ENCODE measurements at places on chromosomes 11 and 22. TPM values are rescaled to one million over a fixed set of nuclear protein-coding genes. Genes with fewer than 3 reads are reported as not detected.

GRCh38 chr11:88655656-88656055 is 318.1 kb upstream of the CTSC start:
- DNase-seq: no peak

DNA sequence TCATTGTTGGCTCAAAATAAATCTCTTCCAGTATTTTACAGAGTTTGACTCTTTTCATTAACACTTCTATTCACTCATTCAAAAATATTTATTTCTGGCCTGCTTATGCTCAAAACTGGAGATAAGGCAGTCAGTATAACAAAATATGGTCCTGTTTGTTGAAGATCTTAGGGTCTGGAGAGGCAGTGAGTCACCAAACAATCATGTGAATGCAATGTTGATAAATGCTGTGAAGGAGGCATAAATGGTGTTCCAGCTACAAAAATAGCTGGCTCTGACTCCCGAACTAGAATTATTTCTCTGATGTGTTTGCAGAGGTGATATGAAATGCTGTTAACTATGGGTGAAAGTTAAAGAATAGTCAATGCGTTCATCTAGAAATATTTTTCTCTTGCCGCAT is 390.6 kb downstream of the AASDHPPT start:
- no peak for DNase-seq

DNA sequence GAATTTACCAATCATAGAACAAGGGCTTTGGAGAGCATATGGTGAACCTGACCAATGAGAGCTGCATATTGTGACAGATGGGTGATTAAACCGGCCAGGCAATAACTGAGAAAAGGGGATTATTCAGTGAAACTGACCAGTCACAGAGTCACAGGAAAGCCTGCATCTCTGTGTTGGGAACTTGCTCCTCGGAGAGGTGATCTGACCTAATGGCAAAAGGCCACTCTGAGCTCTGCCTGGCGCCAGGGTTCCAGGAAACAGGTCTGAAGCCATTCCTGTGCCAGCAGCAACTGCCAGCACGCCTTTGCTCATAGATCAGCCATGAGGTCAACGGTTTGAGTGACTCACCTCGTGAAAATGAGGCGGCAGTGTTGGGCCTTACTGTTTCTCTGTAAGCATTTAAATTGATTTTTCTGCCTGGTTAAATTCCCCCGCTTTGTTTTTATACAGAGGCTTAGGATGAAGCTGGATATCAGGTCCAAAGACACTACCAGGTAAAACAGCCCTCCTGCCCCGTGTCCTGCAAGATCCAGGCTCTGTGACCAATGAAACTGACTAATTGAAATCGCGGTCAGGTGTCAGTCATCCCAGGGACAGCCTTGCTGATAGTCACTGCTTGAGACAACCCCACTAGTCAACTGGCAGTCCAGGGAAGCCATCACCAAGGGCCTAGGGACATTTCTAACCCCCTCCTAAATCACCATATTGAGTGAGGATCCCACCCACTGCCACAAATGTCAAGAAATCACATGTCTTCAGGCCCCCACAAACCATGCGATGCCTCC is 35.8 kb upstream of the MYOD1 start:
- DNase-seq: no peak

Gene C22orf39
- 30.1 TPM for total RNA-seq

GRCh38 chr22:22935056-22935545 is 47.5 kb downstream of the IGLL5 start:
- DNase-seq: no peak

DNA sequence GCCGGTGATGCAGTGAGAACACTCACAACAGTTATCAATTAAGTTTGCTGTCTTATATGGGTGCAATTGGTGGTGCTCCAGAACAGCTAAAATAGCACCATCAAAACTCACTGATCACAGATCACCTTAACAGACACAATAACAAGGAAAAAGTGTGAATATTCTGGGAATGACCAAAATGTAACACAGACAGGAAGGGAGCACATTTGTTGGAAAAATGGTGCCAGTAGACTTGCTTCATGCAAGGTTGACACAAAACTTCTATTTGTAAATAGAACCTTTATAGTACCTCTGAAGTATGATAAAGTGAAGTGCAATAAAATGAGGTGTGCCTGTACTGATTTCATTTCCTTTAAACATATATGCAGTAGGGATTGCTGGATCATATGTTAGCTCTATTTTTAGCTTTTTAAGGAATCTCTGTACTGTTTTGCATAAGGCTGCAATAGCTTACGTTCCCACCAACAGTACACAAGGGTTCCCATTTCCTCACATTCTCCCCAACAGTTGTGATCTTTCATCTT is 56.7 kb upstream of the GLYATL1B start:
- DNase-seq: no peak

- no peak for DNase-seq
Observed at GRCh38 chr11:61754534-61755482, 2.4 kb downstream of the MYRF start.

Gene PLEKHB1
- 0.78 TPM for total RNA-seq

- no peak for DNase-seq
Observed at GRCh38 chr11:118660681-118661424, 18.6 kb downstream of the TREH start.

GRCh38 chr11:26286472-26287066 is 45.4 kb upstream of the ANO3 start:
- DNase-seq: no peak

- no peak for DNase-seq
Observed at GRCh38 chr11:60957188-60957587, 5.2 kb upstream of the SLC15A3 start.

- no peak for DNase-seq
Observed at GRCh38 chr11:117127171-117127901, 16.8 kb upstream of the PAFAH1B2 start.

- no peak for DNase-seq
Observed at GRCh38 chr11:61577383-61578118, 3.3 kb downstream of the SYT7 start.

- DNase-seq: no peak
Observed at GRCh38 chr11:71215425-71215965, 36.9 kb downstream of the SHANK2 start.

DNA sequence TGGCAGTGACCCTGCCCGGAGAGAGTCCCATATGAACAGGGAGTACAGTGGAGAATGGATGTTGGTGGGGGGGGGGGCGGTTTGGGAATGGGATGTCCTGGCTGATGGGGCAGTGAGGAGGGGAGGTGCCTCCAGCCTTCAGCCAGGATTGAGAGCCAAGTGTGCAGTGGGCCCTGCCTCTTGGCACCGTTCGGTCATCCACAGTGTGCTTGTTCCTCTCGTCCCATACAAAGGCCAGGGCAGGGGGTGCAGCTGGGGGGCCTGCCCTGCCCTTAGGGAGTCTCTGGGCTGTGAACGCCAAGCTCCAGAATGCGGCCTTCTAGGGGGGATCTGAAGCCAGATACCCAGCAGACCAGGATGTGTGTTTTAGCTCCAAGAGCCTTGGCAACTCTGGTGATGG is 34.0 kb downstream of the KCNC1 start:
- no peak for DNase-seq

DNA sequence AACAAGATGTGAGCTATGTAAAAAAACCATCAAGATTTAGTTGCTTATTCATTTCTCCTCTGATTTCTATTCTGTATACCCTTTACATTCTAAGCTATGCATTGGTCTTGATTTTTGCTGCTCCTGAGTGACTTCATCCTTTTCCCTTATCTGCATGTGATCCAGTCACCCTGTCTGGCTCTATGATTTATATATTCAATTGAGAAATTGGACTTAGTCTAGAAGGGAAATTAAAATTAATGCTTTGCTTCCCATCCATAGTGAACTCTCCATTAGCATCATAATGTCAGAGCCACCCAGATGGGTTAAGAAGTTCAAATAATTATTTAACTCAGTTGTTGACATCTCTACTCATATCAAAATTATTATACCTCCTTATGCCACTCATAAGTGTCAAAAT is 5.0 kb downstream of the JRKL start:
- DNase-seq: no peak

DNA sequence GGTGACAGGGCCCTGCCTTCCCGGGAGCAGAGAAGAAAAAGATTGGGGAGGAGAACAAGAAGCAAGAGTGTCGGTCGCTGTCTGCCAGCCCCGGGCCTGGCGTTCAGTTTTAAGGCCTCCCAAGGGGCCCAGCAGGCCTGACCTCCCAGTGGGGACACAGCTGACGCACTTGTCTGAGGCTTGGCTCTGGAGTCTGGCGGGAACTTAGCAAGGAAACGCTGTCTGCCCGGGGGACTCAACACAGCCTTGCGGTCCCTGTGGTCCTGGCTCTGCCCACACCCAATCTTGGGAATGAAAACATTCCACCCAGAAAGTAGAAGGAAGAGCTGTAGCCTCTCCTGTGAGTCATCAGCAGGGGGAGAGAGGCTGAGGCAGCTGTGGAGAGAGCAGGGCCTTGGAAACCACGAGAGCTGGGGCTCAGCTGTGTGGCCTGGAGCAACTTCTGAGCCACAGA is 54.4 kb downstream of the TRAF6 start:
- DNase-seq: peak; percentile 96

DNA sequence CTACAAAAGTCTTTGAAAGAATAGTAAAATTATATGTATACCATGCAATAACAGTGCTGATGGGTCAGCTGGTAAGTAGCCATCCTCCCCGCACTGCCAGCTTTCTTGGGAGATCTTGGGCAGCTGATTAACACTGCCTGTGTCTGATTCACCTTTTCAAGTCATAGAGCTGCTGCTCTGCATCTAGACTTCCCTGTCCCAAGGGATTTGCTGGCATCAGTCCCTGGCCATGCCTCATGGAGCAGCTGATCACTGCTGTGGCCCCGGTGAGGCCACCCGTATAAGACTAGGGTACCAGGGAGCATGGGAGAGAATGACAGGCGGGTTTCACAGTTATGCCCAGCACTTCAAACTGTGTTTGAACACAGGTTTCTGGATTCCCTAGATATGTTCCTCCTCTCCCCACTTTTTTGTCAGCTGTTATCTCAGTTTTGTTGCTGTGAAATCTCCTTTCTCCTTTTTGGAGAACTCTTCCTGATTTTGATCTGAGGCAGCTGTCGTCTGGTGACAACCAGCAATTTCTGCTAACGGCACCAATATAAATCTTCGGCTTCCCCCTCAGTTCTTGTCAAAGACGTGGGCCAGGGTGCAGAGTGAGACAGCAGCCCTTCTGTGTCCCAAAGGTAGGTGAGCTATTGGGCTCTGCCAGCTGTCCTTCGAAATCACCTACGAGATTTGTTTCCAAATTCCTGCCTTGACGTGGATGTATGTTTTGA is 438.9 kb downstream of the NTM start:
- DNase-seq: no peak

- DNase-seq: no peak
Observed at GRCh38 chr11:38345286-38345685, 1747.2 kb upstream of the RAG2 start.

GRCh38 chr11:131588057-131588456 is 217.6 kb downstream of the NTM start:
- no peak for DNase-seq

GRCh38 chr11:44946263-44946662 is 4.4 kb downstream of the TP53I11 start:
- DNase-seq: no peak

Gene KRTAP5-8
- total RNA-seq: not detected

DNA sequence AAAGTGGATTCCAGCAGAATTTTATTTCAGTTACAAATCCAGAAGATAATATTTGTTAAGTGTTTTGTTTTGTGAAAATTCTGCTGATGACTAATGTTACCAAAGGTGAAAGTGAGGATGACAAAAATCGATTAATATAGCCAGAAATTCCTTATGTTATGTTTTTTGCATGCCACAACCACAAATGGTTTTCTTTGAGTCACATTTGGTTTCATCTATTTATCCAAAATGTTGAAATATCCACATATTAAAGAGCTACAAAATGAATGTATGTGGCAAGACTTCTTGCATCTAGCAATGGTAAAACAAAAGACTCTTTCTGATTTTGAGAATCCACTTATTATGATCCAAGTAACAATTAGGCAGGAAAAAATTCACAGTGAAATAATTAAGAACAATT is 150.1 kb upstream of the LRRC4C start:
- DNase-seq: no peak

DNA sequence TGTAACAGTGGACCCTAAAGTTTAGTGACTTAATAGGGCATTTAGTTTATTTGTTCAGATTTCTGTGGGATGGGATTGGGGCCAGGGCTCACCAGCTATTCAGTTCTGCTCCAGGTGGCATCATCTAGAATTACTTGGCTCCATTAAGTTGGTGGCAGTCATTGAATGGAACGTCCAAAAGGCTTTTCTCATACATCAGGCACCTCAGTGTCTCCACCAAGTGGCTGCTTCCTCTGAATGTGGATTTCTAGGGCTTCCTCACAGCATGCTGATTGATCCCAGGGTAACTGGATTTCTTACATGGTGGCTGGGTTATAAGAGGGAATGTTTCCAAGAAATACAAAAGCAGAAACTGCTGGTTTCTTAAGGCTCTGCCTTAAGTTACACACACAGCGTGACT is 34.7 kb downstream of the USP47 start:
- no peak for DNase-seq

Gene KCNQ1
- not detected for total RNA-seq

DNA sequence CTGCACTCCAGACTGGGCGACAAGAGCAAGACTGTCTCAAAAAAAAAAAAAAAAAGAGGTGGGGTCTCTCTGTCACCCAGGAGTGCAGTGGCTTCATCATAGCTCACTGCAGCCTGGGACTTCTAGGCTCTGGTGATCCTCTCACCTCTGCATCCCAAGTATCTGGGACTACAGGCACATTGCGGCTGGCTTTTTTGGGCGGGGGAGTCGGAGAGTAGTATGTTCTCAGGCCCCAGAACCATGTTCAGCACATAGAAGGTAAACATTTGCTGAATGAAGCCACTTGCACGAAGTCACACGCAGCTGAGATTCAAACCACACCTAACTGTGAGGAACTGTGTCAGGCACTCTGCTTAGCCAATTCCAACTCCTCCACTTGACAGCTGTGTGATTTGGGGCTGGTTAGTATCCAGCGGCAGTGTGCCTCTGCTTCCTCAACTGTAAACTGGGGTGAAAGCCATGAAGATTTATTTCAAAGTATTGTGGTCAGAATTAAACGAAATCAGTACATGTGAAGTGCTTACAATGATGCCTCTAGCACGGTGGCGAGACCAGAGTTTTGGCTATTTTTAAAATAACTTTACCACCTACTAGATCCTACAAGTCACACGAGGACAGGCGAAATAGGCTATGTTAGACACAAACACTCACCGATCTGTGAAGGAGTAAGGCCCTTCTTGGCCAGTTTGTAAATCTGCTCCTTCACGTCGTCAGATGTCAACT is 789 bp downstream of the RPS13 start:
- no peak for DNase-seq

Gene TRPC6
- 43.8 TPM for total RNA-seq

GRCh38 chr11:2115308-2115707 is 23.9 kb downstream of the IGF2 start:
- no peak for DNase-seq

Gene ZP1
- total RNA-seq: not detected

- DNase-seq: no peak
Observed at GRCh38 chr11:75796091-75796435, 18.9 kb upstream of the UVRAG start.

DNA sequence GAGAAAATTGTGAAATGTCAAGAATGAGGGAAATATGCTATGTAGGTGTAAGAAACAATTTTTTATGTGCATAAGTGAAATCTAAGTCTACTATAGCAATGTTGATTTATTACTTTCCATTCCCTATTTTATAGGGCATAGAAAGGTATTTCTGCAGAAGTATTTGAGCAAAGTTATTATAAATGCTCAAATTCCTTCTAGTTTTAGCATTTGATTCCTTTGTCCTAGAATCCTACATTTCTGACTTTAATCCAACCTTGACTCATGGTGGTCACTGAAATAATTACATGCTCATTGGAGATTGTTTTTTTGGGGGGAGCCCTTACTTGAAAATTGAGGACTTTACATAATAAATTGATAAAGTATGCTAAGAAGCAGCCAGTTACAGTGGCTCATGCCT is 716.6 kb upstream of the LUZP2 start:
- DNase-seq: no peak

- no peak for DNase-seq
Observed at GRCh38 chr11:103344886-103345285, 235.7 kb downstream of the DYNC2H1 start.

Gene C11orf65
- total RNA-seq: 0.35 TPM
